ENCODE measurements at places on chromosomes 12 and 14.

GRCh38 chr12:83826112-83826511 lies 1086.5 kb downstream of the SLC6A15 start:
- DNase-seq: peak; percentile 61

DNA sequence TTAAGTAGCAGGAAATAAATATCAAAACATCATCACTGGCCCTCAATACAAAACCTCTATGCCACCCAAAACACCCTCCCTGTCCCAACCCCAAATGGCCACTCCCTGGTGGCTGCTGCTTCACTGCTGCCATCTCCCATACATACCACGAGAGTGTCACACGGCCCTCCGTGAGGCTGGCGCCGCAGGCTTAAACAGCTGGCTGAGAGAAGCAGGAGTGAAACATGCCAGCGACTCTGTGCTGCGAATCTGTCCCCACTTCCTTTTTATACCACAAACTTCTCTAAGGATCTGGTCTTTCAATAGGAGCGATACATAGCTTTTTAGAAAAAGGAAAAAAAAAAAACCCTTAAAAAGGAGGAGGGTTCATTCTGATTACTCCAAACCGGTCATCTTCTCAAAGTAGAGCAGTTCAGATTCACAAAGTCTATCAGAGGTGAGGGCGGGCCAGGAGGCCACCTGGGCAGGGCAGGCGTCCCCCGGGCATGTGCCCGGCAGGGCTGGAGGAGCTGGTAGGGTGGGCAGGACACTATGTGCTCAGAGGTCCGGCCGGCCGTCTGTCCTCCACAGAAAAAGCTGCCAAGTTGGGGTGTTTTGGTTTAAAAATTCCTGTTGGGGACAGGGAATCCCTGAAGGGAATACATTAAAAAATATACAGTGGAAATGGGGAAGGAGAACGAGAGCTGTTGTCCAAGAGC lies 26.5 kb downstream of the MAX start:
- DNase-seq: no peak

- DNase-seq: no peak
Observed at GRCh38 chr14:98692832-98693231, 579.2 kb downstream of the BCL11B start.

DNA sequence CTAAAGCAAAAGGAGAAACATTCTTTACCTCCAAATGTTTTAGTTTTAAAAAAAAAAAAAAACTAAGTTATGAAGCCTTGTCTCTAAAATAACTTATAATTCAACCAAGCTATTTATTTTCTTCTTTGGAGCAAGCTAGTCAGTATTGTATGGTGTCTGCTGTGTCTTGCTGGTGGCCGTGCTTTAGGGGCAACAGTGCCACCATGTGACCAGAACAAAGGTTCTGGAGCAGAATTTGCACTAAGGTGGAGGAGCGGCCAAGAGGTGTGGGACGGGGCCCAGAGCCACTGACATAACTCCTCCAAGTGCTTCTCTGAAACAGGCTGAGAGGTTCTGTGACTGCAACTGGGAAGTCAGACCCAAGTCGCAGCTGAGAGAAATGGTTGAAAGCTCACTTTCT lies 4.5 kb downstream of the FICD start:
- DNase-seq: no peak

GRCh38 chr14:34036319-34036766 lies 85.5 kb upstream of the EGLN3 start:
- peak; percentile 21 for DNase-seq

DNA sequence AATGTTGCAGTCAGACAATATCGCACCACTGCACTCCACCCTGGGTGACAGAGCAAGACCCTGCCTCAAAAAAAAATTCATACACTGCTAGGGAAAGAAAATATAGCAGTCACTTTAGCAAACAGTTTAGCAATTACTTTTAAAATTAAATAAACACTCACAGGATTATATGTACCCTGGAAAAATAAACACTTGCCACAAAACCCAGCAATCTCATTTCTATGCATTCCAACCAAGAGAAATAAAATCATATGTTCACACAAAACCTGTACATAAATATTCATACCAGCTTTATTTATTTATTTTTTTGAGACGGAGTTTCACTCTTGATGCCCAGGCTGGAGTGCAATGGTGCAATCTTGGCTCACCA lies 20.2 kb downstream of the ATXN2 start:
- peak; percentile 63 for DNase-seq

DNA sequence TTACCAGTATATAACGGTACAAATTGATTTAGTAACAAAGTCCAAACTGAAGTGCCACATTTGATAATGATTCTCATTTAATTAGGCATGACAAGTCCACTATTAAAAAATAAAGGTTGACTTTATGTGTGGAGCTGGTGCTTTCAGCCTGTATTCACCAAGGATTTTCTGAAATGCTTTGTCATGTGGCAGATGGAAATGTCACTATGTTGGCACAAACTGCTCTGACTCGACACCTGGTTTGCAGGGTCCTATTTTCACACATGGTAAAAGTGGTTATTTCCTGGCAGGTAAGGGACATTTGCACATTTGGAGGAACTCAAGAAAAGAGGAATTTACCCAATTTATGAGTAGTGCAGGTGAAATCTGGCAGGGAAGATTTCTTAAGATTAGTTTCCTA lies 572.6 kb upstream of the MDGA2 start:
- DNase-seq: no peak

GRCh38 chr12:64522807-64523206 lies 70.9 kb downstream of the TBK1 start:
- peak; percentile 26 for DNase-seq

- DNase-seq: no peak
Observed at GRCh38 chr12:40207551-40207950, 17.2 kb upstream of the LRRK2 start.

DNA sequence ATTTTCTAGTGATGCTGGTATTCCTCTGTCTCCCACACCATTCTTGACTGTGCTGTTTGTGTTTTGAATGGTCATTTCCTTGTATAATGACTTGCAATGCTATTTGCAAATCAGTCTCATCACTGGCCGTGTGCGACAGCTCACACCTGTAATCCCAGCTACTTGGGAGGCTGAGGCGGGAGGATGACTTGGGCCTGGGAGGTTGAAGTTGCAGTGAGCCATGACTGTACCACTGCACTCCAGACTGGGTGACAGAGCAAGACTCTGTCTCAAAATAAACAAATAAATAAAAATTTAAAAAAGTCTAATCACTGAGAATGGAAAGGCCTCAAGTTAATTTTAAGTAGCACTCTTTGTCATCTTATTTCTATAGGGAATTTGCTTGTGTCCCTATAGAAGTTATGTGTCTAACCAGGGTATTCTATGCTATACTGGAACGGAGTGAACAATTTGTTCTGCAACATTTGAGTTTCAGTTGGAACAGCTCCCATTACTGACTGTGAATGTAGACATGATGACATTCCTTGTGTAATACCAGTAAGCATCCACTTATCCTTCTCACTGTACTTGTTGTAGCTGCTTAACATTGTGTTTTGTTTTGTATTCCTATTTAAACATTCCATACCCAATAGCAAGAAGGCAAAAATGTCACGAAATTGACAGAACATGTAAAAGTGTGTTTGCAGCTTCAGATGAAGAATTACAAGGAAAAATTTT lies 126.3 kb downstream of the MGST1 start:
- DNase-seq: peak; percentile 68

DNA sequence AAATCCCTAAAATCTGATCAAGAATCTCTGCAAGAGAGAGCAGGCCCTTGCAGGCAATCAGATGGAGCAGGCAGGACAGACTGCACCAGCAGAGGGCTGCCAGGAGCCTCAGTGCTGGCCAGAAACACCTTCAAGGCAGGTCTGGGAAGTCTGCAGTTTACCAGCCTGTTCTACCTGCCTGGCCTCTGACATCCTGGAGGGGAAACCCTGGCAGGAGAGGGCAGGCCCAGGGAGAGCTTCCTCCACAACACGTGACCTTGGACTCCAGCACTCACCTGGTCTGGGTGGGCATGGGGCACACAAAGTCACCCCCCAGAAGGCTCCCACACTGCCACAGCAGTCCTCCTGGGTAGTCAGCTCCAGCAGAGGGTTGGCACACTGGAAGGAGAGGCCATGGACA lies 56.0 kb downstream of the ISCA2 start:
- DNase-seq: peak; percentile 17

GRCh38 chr12:6829536-6830220 lies 1.5 kb downstream of the P3H3 start:
- no peak for DNase-seq

DNA sequence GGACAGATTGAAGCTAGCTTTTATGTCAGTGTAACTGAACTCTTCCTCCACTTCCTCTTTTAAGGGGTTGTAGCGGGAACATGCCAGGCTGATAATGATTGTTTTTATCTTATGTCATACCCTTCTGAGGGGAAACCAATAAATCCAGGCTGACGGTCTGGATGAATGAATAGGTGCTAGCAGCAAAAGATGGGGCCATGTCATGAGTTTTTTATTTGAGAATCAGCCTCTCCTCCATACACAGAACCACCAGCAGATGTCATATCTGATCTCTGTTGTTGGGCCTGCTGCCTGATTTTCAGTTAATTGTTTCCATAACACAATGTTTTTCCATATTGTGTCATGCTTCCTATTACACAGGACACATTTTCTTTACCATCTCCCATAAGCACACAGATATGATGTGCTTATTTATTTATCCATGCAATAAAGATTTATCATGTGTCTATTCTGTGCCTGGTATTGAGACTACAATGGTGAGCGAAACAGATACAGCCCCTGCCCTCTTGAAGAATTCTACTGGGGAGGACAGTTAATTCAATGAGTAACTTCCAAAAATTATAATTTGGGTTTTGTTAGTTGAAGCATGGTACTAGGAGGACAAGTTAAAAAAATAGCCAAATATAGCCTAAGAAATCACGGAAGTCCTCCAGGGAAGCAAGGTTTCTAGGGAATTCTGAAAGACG lies 33.6 kb upstream of the CRY1 start:
- DNase-seq: peak; percentile 37

DNA sequence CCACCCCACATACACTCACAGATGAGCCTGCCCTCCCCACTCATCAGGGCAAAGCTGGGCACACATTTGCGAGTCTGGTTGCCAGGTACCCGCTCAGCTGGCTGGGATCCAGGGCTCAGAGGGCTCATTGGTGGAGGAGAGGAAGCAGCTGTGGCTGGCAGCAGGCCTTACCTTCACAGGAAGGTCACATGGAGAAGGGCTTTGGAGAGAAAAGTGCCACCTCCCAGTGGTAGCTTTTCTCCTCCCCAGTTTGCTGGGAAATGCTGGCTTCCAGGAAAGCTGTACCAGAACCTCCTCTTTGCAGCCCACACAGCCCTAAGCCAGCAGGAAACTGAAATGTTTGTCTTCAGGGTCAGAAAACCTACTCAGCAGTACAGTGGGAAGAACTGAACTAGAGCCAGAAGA lies 55.6 kb downstream of the LGMN start:
- DNase-seq: peak; percentile 18

DNA sequence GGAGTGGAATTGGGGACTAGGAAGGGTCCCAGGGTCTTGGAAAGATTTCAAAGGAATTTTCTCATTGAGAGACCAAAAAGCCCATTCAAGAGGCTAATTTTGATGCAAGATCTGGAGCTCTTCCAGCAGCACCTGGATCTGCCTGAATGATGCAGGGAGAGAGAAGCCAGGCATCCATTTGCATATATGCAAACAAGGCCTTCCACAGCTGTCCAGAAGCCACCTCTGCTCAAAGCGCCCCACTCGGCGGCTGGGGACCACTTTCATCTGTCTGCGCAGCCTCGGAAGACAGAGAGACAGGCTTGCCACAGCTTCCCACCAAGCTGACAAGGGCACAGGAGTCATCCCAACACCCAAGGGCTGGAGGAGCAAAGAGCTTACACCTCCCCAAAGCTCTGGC lies 295.6 kb downstream of the DPF3 start:
- no peak for DNase-seq

- DNase-seq: peak; percentile 76
Observed at GRCh38 chr12:54370171-54370730, 6.0 kb upstream of the GPR84 start.

- no peak for DNase-seq
Observed at GRCh38 chr12:1559676-1560091, 34.7 kb downstream of the FBXL14 start.

GRCh38 chr12:102883204-102883799 lies 33.7 kb downstream of the PAH start:
- peak; percentile 21 for DNase-seq
